ENCODE measurements at places on chromosomes 7 and 10. TPM values are rescaled to one million over a fixed set of nuclear protein-coding genes. Genes with fewer than 3 reads are reported as not detected.

GRCh38 chr7:130148561-130148960, 56.6 kb downstream of the TMEM209 start:
- no peak for DNase-seq

TLL2 gene
- 0.12 TPM for total RNA-seq

DNA sequence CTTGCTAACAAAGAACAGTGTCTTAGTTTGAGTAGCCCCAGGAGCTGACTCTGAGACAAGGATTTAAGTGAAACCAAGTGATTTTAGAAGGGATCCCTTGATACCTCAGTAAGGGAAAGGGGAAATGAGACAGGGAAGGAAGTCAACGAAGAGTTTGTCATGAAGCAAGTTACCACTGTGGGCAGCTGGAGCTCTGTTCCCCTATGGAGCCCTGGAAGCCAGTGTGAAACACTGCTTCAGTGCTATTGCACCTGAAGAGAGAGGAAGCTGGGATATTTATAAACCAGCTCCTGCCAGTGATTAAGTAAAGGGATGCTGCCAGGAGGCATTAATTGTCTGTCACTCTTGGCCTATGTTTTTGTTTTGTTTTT, 58.9 kb upstream of the WAPL start:
- no peak for DNase-seq

DNA sequence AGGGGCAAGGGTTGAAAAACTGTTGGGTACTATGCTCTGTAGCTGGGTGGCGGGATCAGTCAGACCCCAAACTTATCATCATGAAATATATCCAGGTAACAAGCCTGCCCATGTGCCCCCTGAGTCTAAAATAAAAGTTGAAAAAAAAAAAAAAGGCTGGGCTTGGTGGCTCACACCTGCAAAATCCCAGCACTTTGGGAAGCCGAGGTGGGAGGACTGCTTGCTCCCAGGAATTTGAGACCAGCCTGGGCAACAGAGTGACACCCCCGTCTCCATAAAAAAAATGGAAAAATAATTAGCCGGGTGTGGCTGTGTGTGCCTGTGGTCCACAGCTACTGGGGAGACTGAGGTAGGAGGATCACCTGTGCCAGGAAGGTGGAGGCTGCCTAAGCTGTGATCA, 83.5 kb downstream of the VIPR2 start:
- DNase-seq, result no peak

PILRA gene
- 0.40 TPM for total RNA-seq

GRCh38 chr7:7221599-7222038, 39.3 kb downstream of the C1GALT1 start:
- DNase-seq, result peak; percentile 44

DNA sequence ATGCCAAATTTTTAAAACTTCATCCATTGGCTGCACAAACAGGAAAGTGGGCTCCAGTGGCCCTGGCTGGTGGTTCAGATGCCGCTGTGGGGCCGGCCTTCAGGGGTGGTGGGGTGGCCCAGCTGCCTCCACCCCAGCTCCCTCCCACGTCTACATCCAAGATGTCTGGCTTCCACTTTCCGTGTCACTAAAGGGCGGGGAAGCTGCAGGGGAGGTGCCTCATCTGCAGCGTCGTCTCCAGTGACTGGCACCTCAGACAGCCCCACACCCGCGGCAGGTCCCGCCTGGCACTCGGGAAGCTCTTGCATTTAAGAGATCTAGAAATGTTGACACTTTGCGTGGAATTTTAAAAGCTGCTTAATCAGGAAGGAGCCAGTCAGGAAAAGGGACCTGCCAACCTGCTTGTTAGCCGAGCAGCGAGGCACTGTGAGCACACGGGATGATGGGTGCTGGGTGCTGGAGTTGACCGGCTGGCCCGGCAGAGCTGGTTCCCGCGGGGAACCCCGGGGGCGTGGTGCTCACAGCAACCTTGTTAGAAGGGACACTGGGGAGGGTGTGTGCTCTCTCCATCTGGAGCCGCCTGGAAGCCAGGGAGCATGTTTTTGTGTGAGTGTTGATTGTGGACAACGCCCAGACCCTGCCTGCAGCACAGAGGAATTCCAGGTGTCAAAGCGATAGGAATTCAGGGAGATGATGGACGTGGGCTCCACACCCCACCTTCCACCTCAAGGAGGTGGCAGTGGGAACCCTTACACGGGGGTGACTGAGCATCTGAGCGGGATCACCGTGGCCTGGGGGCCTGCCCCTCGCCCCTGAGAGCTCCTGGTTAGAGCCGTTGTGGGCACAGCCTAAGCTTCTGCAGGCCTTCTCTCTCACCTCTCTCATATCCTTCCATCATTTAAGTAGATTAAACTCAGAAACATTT, 320.5 kb downstream of the PTPRN2 start:
- no peak for DNase-seq

PHKG1 gene
- total RNA-seq, result not detected

GRCh38 chr7:158251061-158251965, 336.3 kb downstream of the PTPRN2 start:
- DNase-seq, result no peak

- DNase-seq, result no peak
Measured at GRCh38 chr7:17654940-17655339, 285.4 kb downstream of the SNX13 start.

GRCh38 chr7:40697653-40698052, 562.8 kb downstream of the SUGCT start:
- no peak for DNase-seq
